ENCODE measurements at places on chromosomes 3 and 15.

DNA sequence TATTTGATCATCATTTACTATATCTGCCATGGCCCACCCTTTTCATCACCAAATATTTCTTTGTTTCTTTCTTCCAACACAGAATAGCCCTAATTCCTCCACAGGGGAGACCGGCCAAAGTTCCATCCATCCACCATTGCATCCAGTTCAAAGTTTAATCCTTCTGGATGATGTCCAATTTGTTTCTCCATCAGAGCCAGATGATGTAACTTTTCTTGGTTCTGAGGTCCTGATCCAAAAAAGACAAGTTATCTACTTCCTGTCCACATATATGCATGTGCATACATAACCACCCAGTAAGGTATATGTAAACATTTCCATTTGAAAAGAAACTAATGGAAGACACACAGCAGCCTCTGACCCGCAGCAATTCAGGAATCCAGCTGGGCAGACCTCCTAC is 237.3 kb downstream of the SHOX2 start:
- DNase-seq = no peak

DNA sequence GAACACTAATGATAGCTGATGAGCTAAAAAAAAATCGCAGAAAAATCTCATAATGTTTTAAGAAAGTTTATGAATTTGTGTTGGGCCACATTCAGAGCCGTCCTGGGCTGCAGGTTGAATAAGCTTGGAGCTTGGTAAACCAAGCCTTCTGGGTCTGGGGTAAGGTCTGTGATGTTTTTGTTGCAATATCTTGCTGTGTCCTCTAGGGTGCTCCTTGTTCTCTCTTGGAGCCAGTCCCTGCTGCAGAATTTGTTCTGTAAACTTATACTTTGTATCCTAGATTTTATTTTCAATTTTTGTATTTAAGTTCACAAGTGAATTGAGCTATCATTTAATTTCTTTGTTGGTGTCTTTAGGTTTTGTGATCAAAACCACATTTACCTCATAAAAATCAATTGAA is 143.7 kb downstream of the NR1D2 start:
- no peak for DNase-seq

GRCh38 chr3:17023006-17023664 is 138.4 kb downstream of the PLCL2 start:
- DNase-seq = no peak

- no peak for DNase-seq
These were observed 33.9 kb upstream of the MEX3B start for GRCh38 chr15:82079736-82080135.

GRCh38 chr3:63051920-63052319 is 176.7 kb upstream of the CADPS start:
- no peak for DNase-seq

DNA sequence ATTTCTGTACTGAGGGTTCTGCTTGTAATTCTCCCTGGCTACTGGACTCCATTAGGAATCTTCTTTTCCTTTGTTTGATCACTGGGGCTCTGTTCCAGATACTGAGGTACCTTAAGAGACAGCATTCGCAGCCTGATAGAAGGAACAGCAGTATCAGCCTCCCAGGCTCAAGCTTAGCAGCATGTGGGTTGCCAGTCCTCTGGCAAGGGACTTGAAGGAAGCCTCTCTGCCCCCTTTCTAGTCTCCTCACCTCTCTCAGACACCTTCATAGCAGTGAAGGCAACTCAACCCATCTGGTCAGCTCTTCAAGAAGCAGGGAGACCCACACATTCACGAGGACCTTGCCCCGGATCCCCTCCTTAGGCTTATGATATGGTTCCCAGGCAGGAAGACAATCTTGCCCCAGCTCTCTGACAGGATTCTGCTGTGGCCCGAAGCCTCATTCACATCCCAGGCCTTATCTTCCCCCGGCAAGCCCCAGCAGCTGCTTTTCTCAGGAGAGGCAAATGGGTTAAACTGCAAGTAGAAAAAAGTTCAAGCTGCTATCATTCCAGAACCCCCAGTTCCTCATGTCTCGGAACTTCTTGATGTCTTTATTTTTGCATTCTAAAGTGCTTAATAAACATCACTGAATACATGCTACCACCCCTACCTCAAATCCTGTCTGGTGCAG is 153.1 kb downstream of the LIPC start:
- no peak for DNase-seq

GRCh38 chr3:29581311-29581710 is 300.4 kb downstream of the RBMS3 start:
- DNase-seq = no peak

- no peak for DNase-seq
These were observed 37.8 kb upstream of the USP3 start for GRCh38 chr15:63466378-63467192.

- DNase-seq = no peak
These were observed 454.1 kb upstream of the BCHE start for GRCh38 chr3:166291186-166291955.

DNA sequence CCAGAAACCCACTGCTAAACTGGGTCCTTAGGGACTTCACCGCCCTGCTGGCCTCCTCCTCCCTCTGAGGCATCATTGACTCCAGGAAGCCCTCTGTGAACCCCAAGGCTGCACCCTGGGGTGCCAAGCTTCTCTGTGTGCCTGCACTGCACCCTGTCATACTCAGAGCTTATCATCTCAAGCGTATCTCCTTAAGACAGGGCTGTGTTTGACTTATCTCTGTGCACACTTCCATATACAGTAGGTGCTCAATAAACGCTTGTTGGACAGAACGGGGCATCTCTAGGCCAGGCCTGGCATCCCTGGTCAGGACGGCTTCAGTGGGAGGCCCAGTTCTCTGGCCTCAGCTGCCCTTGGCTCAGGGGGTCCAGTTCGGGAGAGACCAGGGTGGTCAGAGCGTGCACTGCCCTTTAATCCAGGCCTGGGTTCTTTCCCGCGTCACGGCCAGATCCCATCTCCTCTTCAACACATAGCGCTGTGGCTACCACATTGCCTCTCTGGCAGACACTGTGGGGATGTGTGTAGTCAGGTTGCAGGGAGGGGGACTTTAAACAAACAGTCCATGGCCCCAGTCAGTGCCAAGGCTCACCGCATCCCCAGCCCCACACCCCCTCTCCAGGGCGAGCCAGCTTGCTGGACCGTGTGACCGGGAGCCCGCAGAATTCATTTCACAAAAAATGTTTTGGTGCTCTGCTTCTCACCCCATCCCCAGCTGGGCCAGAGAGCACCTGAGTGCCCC is 33.4 kb downstream of the MAGEF1 start:
- DNase-seq = no peak

DNA sequence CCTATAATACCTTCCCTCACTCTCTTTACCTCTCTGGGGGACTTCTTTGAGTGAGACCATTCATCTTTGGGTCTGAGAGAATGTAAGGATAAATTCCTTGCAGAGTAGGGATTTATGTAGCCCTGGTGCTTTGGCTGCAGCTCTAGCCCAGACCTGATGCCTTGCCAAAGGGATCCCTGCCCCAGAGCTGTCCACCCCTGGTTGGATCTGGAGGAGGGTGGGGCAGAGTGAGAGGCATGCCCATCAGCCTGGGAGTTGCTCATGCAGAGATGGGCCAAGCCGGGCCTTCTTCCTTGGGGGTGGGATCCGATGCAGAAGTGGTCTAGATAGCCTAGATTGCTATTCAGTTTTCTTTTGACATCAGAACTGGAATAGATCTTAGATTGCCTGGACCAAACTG is 31.5 kb downstream of the RTP1 start:
- DNase-seq = no peak

GRCh38 chr3:17770682-17771081 is 28.3 kb upstream of the TBC1D5 start:
- DNase-seq = no peak

DNA sequence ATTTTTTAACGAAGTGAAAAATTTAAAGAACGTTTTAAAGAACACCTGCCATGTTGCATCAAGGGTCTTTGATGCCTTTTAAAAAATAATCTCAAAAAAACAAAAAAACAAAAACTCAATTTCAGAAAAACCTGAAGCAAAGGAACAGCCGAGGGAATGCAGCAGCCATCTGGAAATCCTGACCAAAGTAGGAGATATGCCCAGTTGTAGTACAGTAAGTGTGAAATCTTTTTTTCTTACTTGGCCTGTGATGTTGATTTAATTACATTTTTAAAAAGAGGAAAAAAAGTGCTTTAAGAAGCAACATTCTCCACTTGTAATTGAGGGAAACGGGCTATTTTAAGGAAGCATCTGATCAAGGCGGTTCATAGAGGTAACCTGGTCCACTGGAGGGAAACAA is 213.7 kb upstream of the GAP43 start:
- DNase-seq = no peak

GRCh38 chr3:185399737-185400667 is 37.1 kb downstream of the MAP3K13 start:
- DNase-seq = peak; percentile 50

DNA sequence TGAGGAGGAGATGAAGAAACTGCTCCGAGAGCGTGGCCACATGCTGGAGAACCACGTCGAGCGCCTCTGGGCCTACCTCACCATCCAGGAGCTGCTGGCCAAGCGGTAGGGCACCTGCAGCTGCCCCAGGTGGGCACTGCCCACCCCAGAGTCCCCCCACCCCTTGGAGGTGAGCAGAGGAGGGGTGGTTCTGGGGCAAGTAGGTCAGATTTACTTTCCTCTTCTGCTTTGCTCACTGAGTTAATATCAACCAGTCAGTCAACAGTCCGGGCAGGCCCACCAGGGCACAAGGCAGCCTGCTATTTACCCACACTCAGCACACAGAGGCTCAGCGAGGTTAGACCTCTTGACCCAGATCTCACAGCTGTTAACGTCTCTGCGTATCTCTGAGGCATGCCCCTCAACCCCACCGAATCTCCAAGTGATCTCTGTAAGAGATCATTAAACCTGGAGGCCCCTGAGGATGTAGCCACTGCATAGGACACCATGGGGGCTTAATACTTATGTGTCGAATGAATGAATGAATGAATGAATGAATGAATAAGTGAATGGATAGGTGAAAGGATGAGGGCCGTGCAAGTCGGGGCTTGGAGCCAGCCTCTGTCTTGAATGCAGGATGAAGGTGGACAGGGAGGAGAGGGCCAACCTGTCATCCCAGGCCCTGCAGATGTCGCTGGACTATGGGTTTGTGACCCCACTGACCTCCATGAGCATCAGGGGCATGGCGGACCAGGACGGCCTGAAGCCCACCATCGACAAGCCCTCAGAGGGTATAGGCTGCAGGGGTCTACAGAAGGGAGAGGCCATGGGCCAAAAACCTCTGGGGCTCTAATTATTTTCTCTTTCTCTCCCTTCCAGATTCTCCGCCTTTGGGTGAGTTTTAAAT is 8.0 kb upstream of the ITIH3 start:
- peak; percentile 27 for DNase-seq

GRCh38 chr15:38879909-38880471 is 315.4 kb upstream of the RASGRP1 start:
- no peak for DNase-seq

DNA sequence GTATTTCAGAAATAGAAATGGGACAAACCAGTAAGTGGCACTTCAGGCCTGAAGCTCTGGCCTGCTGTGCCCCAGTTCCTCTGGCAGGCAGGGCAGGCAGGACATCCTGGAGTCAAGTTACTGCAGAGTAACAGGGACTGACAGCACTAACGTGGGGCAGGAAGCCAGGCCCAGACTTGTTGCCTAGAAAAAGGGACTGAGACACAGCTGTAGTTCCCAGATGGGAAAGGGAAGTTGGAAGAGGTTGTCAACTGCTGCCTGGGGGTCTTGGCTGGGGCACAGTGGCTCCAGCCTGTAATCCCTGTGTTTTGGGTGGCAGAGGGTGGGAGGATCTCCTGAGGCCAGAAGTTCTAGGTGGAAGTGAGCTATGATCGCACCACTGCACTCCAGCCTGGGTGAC is 171.9 kb downstream of the FMN1 start:
- DNase-seq = peak; percentile 17

GRCh38 chr3:175082631-175083030 is 223.5 kb downstream of the NAALADL2 start:
- DNase-seq = no peak

GRCh38 chr3:43246976-43247375 is 39.4 kb upstream of the SNRK start:
- DNase-seq = no peak

DNA sequence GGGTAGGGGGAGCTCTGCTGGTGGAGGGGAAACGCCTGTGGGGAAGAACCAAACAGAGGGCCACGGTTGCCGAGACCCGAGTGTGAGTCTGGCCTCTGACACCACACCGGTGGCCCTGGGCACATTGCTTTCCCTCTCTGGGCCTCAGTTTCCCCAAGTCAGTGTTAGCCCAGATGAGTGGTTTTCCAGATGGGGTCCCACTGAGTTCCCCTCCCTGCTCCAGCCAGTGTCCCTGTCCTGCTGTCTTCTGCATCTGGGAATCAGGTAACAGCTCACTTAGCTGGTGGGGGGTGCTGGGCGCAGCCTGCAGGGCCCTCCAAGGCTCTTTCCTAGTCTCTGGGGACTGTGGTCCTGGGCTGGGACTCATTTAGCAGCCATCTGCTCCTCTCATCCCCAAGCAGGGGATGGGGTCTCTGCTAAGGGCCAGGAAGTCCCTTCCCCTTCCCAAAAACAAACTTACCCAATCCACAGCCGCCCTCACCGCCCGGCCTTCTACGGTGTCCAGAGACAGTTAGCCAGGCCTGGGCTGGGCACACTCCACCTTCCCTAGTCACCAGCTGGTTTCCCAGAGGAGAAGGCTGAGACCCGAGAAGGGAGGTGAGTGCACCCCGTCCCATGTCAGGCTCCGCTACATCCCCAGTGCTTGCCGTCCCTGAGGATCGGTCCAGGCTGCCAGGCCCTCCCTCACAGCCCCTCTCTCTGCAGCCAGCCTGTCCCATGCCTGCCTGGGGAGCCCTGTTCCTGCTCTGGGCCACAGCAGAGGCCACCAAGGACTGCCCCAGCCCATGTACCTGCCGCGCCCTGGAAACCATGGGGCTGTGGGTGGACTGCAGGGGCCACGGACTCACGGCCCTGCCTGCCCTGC is 676 bp downstream of the GP9 start:
- DNase-seq = no peak

DNA sequence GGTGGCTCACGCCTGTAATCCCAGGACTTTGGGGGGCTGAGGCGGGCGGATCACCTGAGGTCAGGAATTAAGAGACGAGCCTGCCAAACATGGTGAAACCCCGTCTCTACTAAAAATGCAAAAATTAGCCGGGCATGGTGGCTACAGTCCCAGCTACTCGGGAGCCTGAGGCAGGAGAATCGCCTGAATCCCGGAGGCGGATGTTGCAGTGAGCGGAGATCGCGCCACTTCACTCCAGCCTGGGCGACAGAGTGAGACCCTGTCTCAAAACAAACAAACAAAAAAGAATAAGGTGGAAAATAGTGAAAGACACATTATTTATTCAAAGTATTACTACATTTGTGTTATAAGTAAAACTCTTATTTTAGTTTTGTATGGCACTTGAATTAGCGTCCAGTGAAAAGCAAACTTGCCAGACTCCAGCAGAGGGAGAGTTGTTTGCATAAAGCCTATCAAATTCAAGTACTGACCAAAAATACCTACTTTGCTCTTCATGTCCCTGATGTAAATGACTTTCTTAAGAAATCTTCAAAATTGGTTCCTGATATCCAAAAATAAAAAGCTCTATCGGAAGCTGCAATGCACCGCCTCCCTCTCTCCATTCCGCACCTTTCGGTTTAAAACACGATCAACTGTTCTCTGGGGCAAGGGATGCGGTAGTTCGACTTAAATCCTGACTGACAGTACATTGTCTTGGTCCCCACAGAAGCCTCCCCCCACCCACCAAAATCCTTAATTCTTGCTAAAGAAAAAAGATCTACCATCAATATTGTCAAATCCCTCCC is 1.2 kb downstream of the TRPM7 start:
- no peak for DNase-seq

- DNase-seq = no peak
These were observed 543.1 kb upstream of the NECTIN3 start for GRCh38 chr3:110528305-110529121.
